ENCODE measurements at places on chromosomes 5 and 9. TPM values are rescaled to one million over a fixed set of nuclear protein-coding genes. Genes with fewer than 3 reads are reported as not detected.

DNA sequence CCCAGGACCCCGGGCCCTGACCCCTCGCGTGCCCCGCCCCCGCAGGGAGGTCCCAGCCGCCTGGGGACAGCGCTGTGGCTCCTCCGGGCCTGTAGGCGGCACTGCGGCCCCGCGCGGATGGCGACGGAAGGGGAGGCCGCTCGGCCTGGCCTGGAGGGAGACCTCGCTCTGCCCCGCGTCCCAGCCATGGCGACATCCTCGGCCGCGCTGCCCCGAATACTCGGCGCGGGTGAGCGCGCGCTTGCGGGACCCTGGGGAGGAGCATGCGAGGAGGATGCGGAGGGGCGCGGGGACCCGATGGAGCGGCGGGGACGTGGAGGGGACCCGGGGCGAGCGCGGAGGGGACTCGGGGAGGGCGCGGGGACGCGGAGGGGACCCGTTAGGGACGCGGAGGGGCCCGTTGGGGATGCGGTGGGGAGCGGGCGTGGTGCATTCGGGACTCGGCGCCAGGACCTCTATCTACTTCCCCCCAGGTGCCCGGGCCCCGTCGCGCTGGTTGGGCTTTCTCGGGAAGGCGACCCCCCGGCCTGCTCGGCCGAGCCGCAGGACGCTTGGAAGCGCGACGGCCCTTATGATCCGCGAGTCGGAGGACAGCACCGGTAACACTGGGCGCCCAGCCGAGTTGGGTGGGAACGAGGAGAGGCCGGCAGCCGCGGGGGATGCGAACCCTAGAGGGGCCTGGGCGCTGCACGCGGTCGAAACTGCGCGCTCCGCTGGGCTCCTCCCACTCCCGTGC lies at the start of gene MRPS2:
MRPS2 (plus strand) TSS at position 158 of the 736 bp plus-strand sequence; CDS start at position 187, 29 bp downstream.
- peak within 1 kb of the TSS; percentile 88 for H3K27ac ChIP-seq
- peaks cover 15% of the 10 kb centered on the region for H3K4me1 ChIP-seq
- H3K4me3 ChIP-seq = peak within 1 kb of the TSS; percentile 100
- no peaks in the 10 kb centered on the region for H3K27me3 ChIP-seq

- no peaks in the 10 kb centered on the region for H3K27me3 ChIP-seq
- no peak overlapping the region for H3K27ac ChIP-seq
- no peaks in the 10 kb centered on the region for H3K4me1 ChIP-seq
- H3K4me3 ChIP-seq = no peak overlapping the region
- H3K36me3 ChIP-seq = no peaks in the 10 kb centered on the region
Observed at GRCh38 chr5:129069292-129069691, 25.3 kb upstream of the ISOC1 start.

GRCh38 chr5:129963359-129963758 lies 59.1 kb downstream of the CHSY3 start:
- H3K27me3 ChIP-seq = no peaks in the 10 kb centered on the region
- no peaks in the 10 kb centered on the region for H3K36me3 ChIP-seq
- no peak overlapping the region for H3K27ac ChIP-seq
- no peaks in the 10 kb centered on the region for H3K4me1 ChIP-seq

DNA sequence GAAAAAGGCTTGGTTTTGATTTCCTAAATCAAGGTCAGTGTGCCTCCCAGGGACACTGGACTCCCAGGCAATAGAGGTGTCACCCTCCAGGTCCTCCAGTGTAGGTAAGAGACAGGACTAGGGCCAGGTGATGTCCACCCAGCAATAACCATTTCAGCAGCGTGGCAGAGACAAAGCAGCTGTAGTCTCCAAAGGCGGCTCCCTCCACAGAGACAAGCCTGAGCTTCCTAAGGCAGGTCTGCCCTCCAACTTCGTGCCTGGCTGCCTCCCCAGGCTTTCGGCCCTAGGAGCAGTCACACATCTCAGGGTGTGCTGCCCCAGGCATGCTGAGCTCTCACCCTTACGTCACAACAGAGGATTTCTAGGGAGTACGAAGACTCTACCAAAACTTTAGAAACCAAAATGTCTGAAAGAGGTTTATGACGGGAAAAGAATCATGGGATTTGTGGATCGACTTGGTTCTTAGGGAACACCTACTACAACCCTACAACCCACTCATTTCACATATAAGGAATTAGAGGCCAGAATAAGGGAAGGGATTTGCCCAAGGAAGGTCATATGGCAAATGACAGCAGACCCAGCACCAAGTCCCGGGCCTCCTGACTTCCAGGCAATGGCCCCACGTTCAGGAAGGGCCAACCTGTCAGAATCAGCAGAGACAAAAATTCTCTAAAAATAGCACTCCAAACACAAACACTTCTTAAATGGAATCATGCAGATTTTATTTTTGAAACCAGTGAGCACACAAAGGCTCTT lies 105.5 kb downstream of the KLHL3 start:
- no peaks in the 10 kb centered on the region for H3K27me3 ChIP-seq
- H3K4me3 ChIP-seq = no peak overlapping the region
- no peaks in the 10 kb centered on the region for H3K36me3 ChIP-seq
- no peak overlapping the region for H3K27ac ChIP-seq
- no peaks in the 10 kb centered on the region for H3K4me1 ChIP-seq
- DNase-seq = no peak

DNA sequence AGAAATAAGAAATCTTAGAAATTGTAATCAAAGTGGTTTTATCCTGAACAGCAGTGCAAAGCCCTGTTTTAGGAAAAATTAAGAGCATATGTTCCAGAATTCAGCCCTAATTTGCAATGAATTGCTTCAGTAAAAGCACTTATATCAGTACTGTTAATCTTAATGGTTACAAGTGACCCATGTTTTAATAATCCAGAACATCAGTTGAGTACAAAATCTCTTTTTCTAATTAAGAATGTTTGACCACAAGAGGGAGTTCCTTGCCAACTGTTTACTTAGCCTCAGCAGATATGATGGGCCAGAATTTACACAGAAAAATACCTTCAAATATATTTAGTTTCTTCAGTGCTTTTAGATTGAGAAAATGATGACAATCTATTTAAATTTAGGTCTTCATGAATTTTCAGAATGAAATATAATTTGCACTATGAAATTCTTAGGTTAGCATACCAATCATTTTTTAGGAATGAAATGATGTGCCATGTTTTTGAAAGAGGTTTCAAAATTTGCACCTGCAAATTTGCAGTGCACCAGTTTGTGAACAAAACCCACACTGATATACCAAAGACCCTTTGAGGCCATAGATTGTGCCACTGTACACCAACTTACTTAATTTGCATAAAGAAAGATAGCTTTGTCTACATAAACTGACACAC lies 926.3 kb upstream of the ARRDC3 start:
- H3K27me3 ChIP-seq = no peaks in the 10 kb centered on the region
- H3K27ac ChIP-seq = no peak overlapping the region
- no peaks in the 10 kb centered on the region for H3K36me3 ChIP-seq
- H3K4me3 ChIP-seq = no peak overlapping the region
- H3K4me1 ChIP-seq = no peaks in the 10 kb centered on the region

TOPORS gene
- total RNA-seq = 14.5 TPM

CDKN2B-AS1 gene
- 46.0 TPM for total RNA-seq

NDOR1 gene
- total RNA-seq = 47.5 TPM

All from transverse colon (tissue), 4 donors.